Renal cortex interstitium (tissue), 15 donors: ENCODE measurements at places on chromosomes 7 and 10. TPM values are rescaled to one million over a fixed set of nuclear protein-coding genes. Genes with fewer than 3 reads are reported as not detected.

Gene DRGX
- not detected for polyA plus RNA-seq

Gene FRMD4A
- polyA plus RNA-seq: 86.9 TPM

Gene CPEB3
- polyA plus RNA-seq: 3.0 TPM

Gene ZPBP
- polyA plus RNA-seq: 0.32 TPM

Gene PAPOLB
- polyA plus RNA-seq: 0.10 TPM

Gene TCF7L2
- polyA plus RNA-seq: 46.2 TPM

Gene KNDC1
- polyA plus RNA-seq: 7.8 TPM

Gene TAS2R3
- polyA plus RNA-seq: 0.82 TPM

Gene FAM200A
- polyA plus RNA-seq: 15.7 TPM

Gene TFPI2
- 10.8 TPM for polyA plus RNA-seq

Gene ASAH2
- polyA plus RNA-seq: 8.2 TPM

Gene OPN4
- polyA plus RNA-seq: not detected

Gene AKR1C2
- 4.7 TPM for polyA plus RNA-seq

Gene HUS1
- polyA plus RNA-seq: 17.0 TPM

Gene VGF
- polyA plus RNA-seq: 0.08 TPM

Gene PLA2G12B
- polyA plus RNA-seq: 10.2 TPM

Gene LRRTM3
- polyA plus RNA-seq: 3.9 TPM

Gene SPDYE17
- not detected for polyA plus RNA-seq

Gene CDK13
- 69.0 TPM for polyA plus RNA-seq

Gene BUB3
- 118 TPM for polyA plus RNA-seq

Gene FOXP2
- 10.0 TPM for polyA plus RNA-seq

Gene OPALIN
- not detected for polyA plus RNA-seq

Gene SLC39A12
- polyA plus RNA-seq: not detected

Gene DNAJC12
- polyA plus RNA-seq: 12.7 TPM

Gene UBE2H
- 110 TPM for polyA plus RNA-seq

Gene CYP2E1
- polyA plus RNA-seq: 1.7 TPM
